NCI-H748 treated with DMSO at 0.1 percent for 48 hours (cell line): ENCODE measurements at places on chromosomes 1 and 21.
A peak's percentile ranks its signal among the peaks of the same experiment; 100 is the strongest.

- no peak for DNase-seq
Measured at GRCh38 chr1:180271272-180272255, 41.5 kb downstream of the LHX4 start.

DNA sequence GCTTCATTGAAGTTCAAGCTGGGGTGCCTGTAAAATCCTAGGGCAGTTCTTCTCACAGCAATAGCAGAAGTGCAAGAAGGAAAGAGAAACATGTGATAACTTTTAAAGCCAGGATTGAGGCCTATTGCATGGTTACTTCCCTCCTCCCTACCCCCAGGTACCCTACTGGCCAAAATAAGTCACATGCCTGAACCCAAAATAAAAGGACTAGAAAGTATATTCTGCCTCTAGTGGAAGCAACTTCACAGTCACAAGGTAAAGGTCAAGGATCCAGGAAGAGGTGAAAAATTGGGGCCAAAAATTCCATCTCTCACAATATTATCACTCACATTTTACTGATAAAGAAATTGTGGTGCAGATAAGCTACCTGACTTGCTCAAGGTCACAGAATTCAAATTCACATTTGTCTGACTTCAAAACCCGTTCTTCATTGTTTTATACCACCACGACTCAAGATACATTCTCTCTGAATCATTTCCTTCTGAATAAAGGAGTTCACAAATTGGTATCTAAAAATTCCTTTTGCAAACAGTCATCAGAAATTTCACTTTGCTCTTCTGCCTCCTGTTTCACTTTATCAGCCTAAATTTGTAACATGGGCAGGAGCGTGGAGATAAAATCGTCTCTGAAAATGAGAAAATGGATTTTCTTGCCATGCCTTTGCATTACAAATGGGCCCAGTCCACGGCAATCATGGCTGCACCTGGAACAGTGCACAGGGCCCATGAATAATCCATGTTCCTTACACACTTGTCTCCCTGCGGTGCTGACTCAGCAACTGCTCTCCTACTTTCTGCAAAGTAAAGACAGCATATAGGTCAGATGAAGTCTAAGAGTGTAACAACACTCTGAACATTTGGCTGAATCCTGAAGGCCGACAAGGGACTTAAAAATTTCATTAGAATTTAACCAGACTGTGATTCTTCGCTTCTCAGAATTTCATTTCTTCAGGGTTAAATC lies 485.3 kb upstream of the NFIA start:
- no peak for DNase-seq

GRCh38 chr21:42939582-42940413 lies 14.4 kb upstream of the ERVH48-1 start:
- DNase-seq, result no peak

DNA sequence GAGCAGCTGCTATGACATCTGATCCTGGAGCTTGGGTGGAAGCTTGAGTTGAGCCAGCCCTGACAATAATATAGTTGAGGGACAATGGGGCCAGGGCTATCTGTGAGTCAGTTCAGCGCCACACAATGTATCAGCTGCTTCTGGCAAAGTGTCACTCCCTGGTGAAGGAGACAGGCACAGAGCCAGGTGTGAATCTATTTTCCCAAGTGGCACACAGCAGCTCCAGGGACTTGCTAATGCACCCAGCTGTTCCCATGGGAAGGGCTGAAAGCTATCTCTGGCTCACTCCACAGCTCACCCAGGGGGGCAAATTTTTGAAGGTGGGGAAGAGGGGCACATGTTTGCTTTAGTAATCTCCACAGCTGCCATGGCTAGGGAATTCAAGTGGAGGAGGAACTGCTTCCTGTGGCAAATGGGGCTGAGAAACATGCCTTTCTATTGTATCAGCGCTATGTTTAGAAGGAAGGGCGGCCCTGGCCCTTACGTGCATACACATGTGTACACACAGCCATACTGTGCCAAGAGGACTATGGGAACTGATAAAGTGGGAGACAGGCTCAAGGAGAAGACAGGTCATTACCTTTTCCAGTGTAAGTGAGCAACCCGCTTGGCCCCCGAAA lies 2.2 kb downstream of the CYB5R1 start:
- peak; percentile 40 for DNase-seq

- DNase-seq, result no peak
Measured at GRCh38 chr1:59013276-59013927, 229.6 kb upstream of the JUN start.

- no peak for DNase-seq
Measured at GRCh38 chr21:17988102-17988437, 168.9 kb upstream of the C21orf91 start.

DNA sequence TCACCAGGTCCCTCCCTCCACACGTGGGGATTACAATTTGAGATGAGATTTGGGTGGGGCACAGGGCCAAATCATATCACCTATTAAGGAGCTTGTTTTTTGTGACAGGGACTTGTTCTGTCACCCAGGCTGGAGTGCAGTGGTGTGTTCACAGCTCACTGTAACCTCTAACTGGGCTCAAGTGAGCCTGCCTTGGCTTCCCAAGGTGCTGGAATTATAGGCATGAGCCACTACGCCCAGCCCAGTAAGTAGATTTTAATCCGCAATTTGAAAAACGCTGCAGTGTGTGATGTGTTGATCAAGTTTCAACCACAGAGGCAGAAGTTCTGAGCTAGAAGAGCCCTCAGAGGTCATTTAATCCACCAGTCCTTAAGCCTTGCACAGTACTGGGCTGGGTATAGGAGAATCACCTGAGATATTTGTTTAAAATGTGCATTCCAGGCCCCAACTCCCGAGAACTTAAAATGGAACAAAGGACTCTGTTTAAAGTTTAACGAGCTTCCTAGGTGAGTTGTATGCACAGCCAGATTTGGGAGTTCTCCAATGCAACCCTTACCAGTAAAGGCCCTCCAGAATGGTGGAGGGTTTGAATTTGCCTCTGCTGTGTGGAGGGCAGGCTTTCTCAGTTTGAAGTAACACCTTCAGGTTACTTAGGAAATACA lies 13.4 kb downstream of the RPL11 start:
- no peak for DNase-seq

- DNase-seq, result peak; percentile 9
Measured at GRCh38 chr21:32645261-32646182, 33.3 kb upstream of the CFAP298 start.

DNA sequence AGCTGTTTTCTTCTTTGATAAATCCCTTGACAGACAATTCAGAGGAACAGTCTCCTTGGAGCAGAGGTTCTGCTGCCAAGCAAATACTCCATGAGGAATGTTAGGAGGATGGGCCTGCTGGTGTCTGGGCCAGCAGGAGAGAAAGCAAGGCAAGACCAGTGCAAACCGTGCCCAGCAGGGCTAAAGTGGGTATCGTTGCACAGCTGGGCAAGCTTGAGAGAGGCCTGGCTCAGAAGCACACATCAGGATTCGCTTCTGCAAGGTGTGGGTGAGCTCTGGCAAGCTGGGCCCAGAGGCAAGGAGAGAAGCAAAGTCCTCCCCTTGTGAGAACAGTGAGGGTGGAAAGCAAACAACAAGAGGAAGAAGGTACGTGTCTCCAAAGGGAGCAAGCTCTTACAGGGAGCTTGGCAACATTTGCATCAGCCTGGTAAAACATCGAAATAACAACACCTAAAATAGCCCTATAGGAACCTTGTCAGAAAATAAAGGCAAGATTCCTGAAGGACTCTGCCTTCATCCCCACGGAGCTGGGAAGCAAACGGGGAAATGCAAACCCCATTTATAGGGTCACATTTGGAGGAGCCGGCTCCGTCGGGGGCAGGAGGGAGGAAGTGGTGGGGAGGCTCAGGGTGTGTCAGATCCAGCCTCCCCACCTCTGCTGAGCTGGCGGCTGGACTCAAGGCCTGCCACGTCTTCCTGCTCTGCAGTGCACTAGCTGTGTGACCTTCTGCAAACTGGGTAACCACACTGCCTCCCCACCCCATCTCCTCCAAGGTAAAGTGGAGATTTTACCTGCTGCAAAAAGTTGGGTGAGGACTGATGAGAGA lies 62.3 kb upstream of the HIVEP3 start:
- DNase-seq, result no peak

- DNase-seq, result no peak
Measured at GRCh38 chr1:45551684-45552083, 1.1 kb downstream of the AKR1A1 start.
